ENCODE measurements at places on chromosomes 13 and 19.

- no peak for DNase-seq
Observed at GRCh38 chr19:13404236-13404635, 102.0 kb downstream of the CACNA1A start.

- no peak for DNase-seq
Observed at GRCh38 chr13:106418556-106418955, 116.9 kb downstream of the EFNB2 start.

DNA sequence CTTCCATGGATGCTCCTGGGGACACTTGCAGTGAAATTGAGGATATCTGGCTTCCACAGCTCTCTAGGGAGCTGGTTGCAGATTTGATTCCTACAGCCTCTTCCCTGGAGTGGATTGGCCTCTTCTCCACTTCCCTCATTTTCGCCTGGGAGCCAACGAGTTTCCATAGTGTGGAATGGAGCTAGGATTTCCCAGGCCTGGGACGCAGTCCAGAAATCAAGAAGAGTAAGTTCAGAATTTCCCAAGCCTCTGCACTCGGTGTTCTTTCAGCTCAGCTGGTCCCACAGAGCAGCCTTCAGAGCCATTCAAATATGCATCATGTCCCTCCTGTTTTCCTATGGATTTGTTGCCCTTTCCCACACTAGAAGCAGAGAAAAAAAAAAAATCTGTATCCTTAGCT, 68.2 kb downstream of the RAP2A start:
- no peak for DNase-seq

DNA sequence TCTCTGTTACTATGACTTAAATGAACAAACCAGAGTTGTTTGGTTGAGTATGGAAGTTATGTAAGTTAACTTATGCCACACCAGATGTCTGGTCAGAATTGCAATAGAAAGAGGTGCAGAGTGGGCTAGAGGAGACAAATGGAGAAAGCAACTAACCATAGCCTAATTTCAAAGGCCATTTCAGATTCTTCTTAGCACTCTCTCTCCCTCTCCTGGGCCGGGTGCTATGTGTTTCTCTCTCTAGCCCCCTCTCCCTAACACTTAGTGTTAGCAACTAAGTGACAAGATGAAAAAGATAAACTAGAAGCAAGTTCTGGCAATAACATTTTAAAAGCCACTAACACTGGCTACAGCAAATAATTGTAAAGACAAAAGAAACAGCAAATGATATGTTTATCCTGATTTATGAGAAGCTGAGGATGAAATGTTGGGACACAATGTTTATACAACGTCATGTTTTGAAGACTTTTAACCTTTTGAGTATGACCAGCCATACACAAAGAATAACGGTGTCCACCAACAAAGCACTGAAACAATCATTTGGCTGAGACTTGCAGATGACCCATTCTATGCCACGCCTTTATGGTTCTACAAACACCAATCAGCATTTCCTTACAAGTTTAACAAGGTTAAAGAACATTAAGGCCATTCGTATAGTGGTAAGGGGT, 18.6 kb downstream of the SERPINE3 start:
- no peak for DNase-seq
